Right renal cortex interstitium (tissue), 3 donors: ENCODE measurements at places on chromosomes 3 and 15. TPM values are rescaled to one million over a fixed set of nuclear protein-coding genes. Genes with fewer than 3 reads are reported as not detected.
A peak's percentile ranks its signal among the peaks of the same experiment; 100 is the strongest.

DNA sequence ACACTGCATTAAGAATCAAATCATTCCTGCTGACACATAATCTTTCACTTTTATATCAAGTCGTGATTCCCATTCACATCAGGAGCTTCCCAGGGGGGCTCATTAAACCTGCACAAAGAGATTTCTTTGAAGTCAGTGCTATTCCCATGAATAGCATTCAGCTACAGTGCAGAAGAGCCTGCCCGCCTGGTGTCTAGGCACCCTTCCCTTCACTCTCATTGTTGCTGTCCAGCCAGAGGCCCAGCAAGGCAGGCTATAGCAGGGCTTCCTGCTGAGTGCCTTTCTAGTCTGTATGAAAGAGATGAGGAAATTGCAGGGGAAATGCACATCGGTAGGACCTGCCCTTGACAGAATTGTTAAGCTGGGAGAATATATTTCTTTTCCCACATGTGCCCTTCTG, 4.5 kb upstream of the GJD2 start:
- DNase-seq, result no peak

- DNase-seq, result no peak
These were observed 76.8 kb downstream of the CPNE4 start for GRCh38 chr3:131957980-131958379.

DNA sequence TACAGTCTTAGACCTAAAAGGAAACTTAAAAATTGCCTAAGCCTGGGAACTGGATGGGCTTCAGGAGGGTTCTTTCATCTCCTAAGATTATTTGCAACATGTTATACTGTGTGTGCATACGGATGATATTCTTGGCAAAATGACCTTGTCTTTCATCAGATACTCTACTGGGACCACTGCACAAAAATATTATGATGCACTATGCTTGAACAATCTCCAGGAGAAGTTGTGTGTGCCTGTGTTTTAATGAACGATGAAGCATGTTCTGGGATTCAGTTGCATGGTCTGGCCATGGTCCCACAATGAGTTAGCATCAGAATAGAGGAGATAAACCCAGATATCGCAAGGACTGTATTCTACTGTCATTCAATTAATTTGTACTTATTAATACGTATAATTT, 68.7 kb downstream of the GAP43 start:
- no peak for DNase-seq

- DNase-seq, result no peak
These were observed 140.4 kb upstream of the ATP2B2 start for GRCh38 chr3:10645800-10646199.

- DNase-seq, result no peak
These were observed 11.8 kb downstream of the ANAPC13 start for GRCh38 chr3:134473868-134474546.

- DNase-seq, result no peak
These were observed 152.0 kb downstream of the OPA1 start for GRCh38 chr3:193744822-193745684.

GRCh38 chr3:159091936-159092335, 290.1 kb downstream of the MFSD1 start:
- no peak for DNase-seq

DNA sequence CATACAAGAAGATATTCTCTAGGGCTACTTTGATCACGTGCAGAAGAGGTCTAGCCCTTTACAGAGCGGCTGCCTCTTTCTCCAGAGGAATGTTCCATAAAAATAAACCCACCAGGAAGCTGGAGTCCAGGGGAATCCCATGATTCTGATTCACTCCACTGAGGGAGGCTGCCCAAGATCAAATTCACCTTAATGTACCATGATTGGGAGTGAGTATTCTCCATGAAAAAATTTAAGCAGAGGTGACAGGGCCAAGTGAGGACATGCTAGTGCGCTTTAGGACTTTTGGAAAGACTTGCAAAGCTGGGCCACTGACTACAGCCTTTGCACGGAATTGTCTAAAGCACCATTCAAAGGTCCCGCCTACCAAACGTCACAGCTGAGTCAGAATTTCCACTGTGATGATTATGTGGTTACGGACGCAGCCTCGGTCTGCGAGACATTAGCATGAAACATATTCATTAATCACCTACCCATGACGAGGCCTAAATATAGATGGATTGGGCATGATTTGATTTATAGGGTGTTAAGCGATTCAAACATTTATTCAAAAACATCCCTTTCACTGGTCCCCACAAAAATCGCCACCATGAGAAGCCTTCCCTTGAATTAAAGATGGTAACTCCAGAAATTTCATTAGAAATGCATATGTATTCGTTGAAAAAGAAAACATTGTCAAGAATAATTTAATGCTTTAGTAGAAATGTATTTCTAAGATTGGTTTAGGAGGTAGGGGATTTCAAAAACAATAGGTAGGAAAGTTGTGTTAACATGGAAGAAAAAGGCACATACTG, 152.6 kb downstream of the GREM1 start:
- no peak for DNase-seq

DNA sequence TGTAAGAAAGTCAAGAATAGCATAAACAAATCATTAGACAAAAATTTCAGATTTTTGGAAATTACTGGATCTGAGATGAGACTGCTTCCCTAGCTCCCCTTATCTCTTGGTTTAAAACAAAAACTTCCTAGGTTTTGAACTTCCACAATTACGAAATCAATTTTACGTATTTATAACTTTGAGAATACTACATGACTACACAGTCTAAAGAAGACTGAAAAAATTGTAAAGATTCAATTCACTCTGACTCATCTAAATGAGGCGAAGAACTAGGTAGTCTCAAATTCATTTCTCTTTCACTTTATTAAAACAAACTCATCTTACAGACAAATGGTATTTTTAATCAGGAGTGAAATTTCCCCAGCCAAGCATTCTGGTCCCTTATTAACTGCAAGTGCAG, 10.3 kb downstream of the CCDC54 start:
- DNase-seq, result no peak

DNA sequence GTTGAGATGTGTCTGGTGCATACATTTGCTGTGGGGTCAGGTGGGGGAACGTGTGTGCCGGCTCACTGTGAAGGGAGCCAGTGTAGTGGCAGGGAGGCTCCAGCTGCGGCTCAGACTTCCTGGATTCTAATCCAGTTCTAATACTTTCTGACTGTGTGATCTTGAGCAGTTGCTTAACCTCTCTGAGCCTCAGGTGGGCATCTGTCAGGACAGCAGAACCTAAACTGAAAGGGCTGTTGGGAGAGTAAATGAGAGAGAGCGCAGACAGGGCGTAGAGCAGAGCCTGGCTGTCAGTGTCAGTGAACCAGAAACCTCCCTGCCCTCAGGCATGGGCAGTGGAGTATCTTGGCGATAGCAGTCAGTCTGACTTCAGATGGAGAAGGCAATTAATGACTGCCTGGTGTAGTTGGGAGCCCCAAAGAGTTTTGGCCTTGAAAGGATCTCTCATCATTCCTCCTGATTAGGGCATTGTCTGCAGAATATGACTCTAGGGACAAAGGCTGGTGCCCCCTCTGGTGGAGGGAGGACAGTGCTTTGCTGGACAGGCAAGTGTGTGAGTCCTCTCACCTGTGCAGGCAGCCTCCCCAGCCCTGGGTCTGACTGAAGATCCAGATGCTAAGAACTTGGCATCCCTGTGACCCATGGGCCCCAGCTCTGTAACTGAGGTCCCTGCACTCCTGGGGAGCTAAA, 9.6 kb downstream of the KBTBD13 start:
- no peak for DNase-seq

GRCh38 chr3:140501061-140501769, 176.6 kb upstream of the TRIM42 start:
- no peak for DNase-seq

- DNase-seq, result peak; percentile 42
These were observed 86.4 kb downstream of the WDR76 start for GRCh38 chr15:43913026-43913780.

DNA sequence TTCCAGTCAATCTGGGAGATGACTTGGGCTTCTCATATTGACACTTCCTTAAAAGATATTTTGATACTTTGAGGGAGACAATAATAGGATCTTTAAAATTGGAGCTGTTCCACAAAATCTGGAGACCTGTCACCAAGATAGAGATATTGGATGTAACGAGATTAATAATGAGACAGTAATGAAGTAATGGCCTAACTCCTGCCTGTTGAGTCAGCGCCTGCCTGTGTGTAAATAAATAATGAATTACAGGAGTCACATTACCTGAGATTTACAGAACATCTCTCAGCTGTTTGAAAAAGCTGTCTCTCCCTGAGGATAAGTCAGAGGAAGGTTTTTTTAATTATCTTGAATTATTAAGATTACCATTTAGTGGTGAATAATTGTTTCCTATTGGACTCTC, 43.8 kb upstream of the MITF start:
- DNase-seq, result no peak

DNA sequence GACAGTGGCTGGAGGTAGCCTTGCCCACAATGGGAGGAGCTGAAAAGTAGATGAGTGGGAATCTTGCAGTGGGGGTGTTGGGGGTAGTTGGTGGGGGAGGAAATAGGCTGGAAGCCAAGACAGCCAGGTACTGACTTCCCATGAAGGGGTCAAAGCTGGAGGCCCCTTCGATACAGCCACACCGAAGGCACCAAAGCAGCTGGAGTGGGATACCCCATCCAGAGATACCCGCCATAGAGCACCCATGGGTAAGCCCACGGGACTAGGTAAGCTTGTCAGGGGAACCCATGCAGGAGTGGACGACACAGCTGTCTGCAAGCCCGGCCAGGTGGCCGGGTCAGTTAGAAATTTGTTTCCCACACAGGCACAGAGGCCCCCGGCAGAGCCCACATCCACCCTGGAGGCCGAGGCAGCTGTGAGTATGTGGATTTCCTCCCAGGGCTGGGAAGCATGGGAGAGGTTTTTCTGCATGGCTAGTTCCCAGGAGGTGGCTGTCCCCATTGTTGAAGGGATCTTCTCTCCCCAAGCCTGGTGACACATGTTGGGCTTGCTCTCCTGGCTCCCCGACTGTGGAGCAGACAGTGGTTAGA, 28.6 kb downstream of the PRR23E start:
- DNase-seq, result no peak

- DNase-seq, result no peak
These were observed 85.3 kb upstream of the LIMD1 start for GRCh38 chr3:45509038-45509767.

GRCh38 chr15:63977119-63977518, 69.2 kb downstream of the DAPK2 start:
- no peak for DNase-seq

PLA1A gene
- polyA plus RNA-seq, result 8.5 TPM

CTXN2 gene
- polyA plus RNA-seq, result not detected

CFAP161 gene
- polyA plus RNA-seq, result 0.37 TPM

RAB6B gene
- 18.9 TPM for polyA plus RNA-seq

FAM219B gene
- polyA plus RNA-seq, result 51.6 TPM

GATM gene
- 213 TPM for polyA plus RNA-seq

ANP32A gene
- 312 TPM for polyA plus RNA-seq
